Inflammatory macrophage treated with lipopolysaccharide for 1 hour (primary cell): ENCODE measurements at places on chromosomes 4 and X.

- peak; percentile 43 for DNase-seq
Measured at GRCh38 chr4:112075129-112075753, 70.0 kb upstream of the FAM241A start.

GRCh38 chrX:155611302-155611701 is 1.4 kb downstream of the TMLHE start:
- peak; percentile 2 for DNase-seq

DNA sequence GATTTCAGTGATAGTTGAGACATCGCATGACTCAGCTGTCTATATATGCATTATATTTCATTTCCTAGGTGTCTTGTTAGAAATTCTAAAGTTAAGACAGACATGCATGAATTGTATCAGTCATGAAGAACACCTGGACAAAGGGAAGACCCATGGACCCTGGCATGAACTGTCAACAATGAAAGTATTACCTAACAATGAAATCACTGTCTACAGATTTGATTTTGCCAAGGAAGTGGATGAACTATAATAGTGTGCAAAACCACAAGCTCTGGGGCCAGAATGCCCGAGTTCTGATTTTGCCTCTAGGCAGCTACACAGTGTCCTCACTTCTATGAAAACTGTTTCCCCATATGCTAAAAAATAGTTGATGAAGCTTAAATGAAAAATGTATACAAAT is 386.1 kb downstream of the NLGN4X start:
- no peak for DNase-seq

GRCh38 chr4:1172228-1172851 is at the start of gene SPON2:
TSS of gene SPON2 (minus strand) at chr4:1172583.
- no peak for DNase-seq

DNA sequence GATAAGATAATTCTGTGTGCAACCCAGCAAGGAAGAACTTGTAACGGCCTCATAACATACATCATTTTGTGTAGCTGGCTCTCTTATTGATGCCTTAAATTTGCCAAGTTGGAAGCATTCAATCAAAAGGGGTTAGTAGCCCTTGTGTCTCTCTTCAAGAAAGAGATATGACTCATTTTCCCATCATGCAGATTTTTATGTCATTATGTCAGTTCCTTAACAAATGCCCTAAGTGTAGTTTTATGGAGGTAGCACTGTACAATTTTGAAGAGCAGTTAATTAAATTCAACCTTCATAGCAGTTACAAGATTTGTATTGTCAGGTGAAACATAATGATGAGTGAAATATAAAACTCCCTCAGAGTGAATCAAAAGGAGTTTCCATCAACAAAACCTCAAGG is 215.6 kb downstream of the GRIA3 start:
- DNase-seq = no peak

DNA sequence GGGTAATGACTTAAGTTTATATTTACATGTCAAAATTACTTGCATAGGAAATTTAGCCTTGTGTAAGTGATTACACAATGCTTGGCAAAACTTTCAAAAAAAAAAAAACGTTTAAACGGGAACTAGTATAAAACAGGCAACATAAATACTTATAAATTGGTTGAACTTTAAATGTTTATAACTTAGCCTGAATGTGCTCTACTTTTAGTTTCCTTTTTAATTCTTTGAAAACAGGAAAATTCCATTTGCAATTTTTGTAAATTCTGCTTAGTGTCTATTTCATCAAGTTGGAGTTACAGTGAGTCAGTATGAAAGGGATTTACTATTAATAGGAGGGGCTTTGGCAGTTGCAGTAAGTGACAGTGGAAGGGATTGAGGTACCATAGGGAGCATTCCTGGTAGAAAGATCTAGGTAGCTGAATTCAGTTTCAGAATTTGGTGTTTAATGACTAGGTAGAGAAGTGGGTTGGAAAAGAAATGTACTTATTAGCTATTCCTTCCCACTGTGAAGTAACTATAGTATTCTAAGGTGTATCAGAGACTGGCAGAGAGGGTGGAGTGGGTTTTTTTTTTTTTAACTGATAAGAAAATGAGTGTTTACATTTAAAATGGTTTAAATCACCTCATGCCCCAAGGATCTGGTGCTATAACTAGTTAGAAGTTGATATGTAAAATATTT is 2.8 kb downstream of the STAG2 start:
- peak; percentile 45 for DNase-seq

GRCh38 chr4:76300012-76300411 is 6.5 kb upstream of the STBD1 start:
- peak; percentile 61 for DNase-seq

DNA sequence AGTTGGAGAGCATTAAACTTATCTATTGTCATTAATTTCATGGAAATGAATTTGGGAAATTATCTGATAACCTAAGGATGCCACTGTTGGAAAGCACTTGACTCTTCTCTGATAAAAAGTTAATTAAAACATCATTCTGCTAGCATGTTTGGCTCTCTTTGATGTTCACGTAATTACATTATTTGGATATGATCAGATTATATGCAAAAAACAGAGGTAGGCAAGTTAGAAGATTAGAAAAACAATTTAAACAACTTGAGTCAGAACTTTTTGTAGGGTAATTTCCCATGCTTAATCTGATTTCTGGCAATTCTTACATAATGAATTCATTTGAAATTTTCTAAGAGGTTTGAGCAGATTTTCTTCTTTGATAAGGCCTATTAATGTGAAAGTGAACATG is 882.9 kb downstream of the TRAM1L1 start:
- DNase-seq = no peak

- no peak for DNase-seq
Measured at GRCh38 chr4:1609901-1610790, 74.0 kb downstream of the FAM53A start.

DNA sequence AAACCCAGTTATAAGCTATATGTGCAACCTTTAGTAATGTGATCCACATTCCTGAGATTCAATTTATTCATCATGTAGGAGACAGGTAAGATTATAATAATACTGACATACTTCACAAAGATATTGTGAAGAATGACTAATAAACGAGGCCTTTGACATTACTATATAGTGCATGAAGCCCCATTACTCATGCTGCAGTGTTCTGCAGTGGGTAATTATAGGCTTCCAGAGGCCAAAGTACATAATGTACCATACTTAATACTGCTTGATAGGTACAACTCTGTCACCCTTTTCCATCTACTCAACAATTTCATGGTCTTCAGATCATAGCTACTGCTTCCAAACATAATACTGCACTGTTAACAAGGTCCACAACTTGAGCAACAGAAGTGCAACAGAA is 68.9 kb downstream of the COL25A1 start:
- no peak for DNase-seq

DNA sequence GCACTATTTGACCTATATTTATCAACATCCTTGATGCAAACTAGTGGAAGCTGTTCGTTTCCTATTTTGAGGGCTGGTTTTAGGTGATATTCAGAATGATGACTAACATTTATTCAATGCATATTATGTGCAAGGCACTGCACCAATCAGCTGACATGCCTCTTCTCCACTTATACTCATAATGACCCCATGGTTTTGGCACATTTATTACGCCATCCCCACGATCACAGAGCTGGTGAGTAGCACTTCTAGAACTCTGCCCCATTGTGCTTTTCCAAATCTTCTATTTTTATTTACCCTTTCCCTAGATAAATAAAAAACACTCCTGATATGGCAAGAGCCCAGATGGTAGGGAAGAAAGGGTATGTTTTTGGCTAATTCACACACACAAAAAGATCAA is 13.1 kb downstream of the SCML1 start:
- DNase-seq = no peak

DNA sequence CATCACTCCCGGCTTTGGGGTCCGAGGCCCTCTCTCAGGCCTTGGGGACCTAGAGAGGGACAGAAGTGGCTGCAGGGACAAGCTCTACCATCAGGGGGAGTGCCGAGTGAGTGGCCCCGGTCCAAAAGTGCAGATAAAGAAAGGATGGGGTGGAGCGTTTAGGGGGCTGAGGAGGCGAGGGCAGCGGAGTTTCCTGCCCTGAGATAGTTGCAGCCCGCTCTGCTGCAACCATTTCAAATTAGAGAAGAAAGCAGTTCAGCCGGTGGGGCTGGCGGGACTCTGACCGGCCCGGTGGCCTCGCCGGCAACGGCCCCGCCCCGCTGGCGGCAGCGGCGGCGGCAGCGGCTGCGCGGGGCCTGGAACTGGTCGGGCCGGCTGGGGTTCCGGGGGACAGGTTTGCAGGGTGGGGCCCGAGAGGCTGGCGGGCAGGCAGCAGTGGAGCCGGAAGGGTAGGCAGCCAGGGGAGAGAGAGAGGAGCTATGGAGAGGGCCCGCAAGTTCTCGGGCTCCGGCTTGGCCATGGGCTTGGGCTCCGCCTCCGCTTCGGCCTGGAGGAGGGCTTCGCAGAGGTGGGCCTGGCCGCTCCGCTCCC is 7.6 kb downstream of the DLG3 start:
- no peak for DNase-seq

- DNase-seq = no peak
Measured at GRCh38 chr4:119517361-119518229, 111.0 kb downstream of the PDE5A start.

GRCh38 chr4:170007113-170007512 is 19.1 kb downstream of the MFAP3L start:
- no peak for DNase-seq

GRCh38 chr4:3807822-3808496 is 41.8 kb downstream of the ADRA2C start:
- DNase-seq = no peak

DNA sequence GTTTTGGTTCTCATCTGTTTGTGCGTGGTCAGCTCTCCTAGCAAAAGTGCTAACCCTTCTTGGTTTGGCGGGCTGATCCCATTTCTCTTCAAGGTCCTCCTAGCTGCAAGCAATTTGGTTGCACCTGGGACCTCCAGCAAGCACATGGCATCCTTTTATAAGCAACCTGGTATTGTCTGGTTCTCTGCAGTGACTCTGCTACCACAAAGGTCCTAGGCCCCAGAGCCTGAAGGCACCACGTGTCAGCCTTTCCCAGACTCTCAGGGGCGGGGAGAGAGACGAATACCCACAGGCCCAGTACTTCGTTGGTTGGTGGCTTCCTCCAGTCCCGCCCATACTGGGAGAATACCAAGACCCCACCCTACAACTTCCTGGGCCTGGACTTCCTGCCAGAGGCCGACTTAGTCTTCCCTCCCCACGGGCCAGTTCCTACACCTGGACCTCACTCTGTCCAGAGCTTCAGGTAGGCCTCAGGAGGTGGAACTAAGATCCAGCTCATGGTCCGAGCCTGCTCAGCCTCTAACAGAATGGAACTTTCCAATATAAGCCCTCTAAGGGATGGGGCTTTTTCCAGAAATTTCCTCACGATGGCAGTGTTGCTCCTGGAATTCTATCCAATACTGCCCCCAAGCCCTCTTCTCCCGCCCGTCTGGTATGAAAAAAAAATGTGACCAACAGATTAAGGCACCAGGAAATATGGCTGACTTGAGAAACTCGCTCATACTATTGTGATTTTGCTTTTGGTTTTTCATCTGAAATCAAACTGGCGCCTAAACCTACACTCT is 192.5 kb upstream of the STK26 start:
- peak; percentile 72 for DNase-seq

DNA sequence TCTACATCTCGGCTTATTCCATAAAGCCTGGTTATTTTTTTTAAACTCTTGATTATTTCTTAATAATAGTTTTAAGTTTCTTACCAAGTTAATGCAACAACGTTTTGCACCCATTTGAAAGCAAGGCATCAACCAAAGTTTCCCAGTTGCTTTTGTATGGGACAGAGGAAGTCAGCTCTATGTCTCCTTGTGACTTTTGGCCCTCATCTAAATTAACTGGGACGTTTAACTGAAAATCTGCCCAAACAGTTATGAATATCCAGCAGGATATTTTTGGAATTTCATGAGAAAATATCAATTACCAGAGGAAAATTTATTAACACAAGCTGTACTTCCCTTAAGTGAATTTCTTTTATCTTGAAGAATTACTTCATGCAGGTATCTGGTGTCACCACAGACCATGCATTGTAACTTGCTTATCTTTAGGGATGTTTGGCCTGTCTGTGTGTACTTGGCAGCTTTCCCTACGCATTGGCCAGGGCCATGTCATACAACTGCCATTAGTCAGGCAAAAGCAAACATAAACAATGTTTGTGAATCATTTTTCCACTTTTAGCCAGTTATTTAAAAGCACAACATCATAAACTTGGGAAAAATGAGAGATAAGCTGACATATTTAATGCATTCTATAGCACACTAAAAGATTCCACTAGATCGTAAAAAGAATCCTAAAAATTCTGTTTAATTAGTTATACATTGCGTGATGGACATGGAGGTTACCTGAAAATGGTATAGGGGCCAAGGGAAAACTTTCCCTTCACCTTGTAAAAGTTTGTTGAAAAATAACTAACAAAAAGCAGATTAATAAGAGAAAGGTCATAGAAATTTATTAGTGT is 101.4 kb upstream of the PDE5A start:
- DNase-seq = no peak

DNA sequence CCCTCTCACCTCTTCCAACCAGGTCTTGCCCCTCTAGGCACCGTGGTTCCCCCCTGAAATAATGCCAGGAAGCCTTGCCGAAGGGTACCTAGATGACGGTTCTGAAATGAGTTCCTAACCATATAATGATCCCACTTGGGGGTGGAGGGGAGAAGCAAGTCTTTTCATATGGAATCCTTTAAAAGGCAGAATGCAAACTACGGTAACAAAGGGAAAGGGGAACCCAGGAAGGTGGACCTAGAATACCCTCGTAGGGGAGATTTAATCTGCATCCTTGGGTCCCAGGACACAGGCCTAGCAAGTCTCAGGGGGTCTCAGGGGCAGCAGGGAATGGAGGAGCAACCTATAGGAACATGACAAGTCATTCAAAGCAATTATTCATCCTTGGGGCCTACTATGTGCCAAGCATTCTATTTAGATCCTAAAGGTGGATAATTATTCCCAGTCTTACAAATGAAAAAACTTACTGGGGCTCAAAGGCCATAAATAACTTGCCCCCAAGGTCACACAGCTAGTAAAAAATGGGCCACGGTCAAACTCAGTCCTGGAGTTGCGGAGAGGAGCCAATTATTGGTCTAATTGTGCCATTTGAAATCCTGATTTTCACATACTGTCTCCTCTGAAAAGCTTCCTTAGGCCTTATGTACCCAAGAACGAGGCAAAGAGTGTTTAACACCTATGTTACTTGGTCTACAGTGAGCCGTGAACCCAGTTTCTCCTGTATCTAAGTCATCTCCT is 8.8 kb downstream of the BCOR start:
- DNase-seq = no peak

DNA sequence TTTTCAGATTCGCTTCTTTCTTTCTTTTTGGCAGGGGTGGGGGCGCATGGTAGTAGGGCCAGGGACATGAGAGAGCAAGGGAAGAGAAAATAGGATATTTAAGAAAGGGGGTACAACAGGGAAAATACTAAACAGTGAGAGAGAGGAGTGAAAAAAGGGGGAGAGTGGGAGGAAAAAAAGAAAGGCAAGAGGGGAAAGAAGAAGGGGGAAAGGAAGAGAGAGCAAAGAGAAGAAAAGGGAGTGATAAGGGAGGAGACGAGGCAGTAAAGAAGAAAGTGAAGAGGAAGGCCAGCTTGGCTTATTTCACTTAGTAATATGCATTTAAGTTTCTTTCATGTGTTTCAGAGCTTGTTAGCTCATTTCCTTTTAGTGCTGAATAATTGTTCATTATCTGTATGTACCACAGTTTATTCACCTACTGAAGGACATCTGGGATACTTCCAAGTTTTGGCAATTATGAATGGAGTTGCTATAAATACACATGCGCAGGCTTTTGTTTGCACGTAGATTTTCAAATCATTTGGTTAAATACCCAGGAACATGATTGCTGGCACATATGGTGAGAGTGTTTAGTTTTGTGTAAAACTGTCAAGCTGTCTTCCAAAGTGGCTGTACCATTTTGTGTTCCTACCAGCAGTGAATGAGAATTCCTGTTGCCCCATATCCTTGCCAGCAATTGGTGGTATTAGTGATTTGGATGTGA is 37.3 kb downstream of the CASP6 start:
- no peak for DNase-seq

GRCh38 chr4:42673082-42673425 is 16.1 kb upstream of the ATP8A1 start:
- no peak for DNase-seq
